Caco-2 (cell line): ENCODE measurements at places on chromosomes 12 and 14. TPM values are rescaled to one million over a fixed set of nuclear protein-coding genes. Genes with fewer than 3 reads are reported as not detected.

DNA sequence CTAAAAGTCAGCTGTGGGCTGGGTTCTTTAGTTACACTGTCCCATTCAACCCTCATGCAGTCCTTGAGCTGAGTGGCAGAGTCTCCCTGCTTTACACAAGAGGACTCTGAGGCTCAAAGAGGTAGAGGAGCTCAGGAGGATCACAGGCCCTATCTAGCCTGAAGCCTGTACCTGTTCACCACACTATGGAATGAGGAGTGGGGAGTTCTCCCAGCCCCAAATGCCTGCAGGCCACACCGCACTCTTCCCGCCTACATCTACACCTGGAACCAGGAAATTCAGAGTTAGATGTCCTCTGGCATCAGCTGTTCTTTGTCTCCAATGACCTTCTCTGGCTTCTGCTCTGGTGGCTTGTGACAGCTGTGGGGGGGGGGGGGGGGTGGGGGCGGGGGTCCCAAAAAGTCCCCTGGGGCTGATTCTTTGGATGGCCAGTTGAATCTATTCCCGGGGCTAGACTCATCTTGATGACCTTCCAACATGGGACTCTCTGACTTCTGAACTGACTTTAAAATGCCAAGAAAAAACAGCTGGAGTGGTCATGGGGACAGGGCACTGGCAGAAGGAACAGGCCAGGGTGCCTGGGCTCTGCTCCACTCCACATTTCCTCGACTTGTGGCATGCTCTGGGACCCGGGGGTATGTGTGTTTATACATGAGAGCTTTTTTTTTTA lies 30.6 kb downstream of the RIN3 start:
- peak; percentile 27 for DNase-seq

GRCh38 chr14:81802341-81802740 lies 268.7 kb upstream of the SEL1L start:
- no peak for DNase-seq

DNA sequence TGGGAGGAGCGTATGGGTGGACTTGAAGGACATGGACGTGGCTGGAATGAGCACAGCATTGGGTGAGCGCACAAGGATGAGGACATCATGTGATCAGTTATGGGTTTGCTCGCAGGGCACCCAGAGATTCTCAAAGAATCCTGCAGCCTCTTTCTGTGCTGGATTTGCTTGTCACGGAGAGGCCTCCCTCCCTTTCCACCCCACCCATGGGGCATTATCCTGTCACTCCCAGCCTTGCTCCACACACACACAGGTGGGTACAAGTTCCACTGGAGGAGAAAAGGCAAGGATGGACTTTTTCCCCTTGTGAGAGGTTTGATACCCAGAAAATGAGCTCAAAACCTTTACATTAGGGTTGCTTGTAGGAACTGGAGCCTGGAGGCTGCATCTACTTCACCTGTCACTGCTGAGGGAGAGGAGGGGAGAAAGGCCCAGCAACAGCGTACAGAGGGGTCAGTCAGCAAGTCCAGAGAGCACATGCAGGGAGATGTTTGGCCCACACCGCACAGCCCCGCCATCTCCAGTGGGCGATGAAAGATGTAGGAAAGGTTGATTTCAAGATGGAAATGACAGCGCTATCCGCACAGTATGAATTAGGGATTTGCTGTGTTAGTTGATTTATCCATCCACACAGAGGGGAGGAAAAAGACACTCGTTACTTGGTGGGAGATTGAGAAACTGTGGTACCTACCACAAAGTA lies 112.7 kb downstream of the GCH1 start:
- no peak for DNase-seq

- DNase-seq: no peak
Observed at GRCh38 chr14:62939970-62940369, 105.3 kb downstream of the KCNH5 start.

The PTCSC3 gene
- total RNA-seq: not detected in 2 replicates

The BCDIN3D gene
- total RNA-seq: 5.7 and 6.6 TPM in 2 replicates

The HEATR5A gene
- total RNA-seq: 41.9 and 55.6 TPM in 2 replicates

The IL22 gene
- not detected in 2 replicates for total RNA-seq
